GM18507 (cell line): ENCODE measurements at places on chromosomes 13 and 19.

- no peak for DNase-seq
Observed at GRCh38 chr13:49693191-49693733, 2.0 kb upstream of the EBPL start.

- no peak for DNase-seq
Observed at GRCh38 chr13:109288151-109288709, 498.2 kb downstream of the IRS2 start.

GRCh38 chr19:42250183-42250665 is 4.7 kb downstream of the ERF start:
- DNase-seq: no peak

GRCh38 chr13:43728421-43728820 is 58.4 kb downstream of the ENOX1 start:
- DNase-seq: no peak

GRCh38 chr13:51158365-51158764 is 47.3 kb upstream of the C13orf42 start:
- no peak for DNase-seq

- DNase-seq: no peak
Observed at GRCh38 chr13:33191425-33192210, 93.9 kb downstream of the STARD13 start.

- no peak for DNase-seq
Observed at GRCh38 chr13:78608688-78609463, 5.5 kb upstream of the POU4F1 start.

- peak; percentile 90 for DNase-seq
Observed at GRCh38 chr19:13774217-13775191, at the start of gene C19orf53. Gene C19orf53, plus strand, starts transcription at chr19:13774456. Its CDS starts 22 bp downstream, at chr19:13774478.

DNA sequence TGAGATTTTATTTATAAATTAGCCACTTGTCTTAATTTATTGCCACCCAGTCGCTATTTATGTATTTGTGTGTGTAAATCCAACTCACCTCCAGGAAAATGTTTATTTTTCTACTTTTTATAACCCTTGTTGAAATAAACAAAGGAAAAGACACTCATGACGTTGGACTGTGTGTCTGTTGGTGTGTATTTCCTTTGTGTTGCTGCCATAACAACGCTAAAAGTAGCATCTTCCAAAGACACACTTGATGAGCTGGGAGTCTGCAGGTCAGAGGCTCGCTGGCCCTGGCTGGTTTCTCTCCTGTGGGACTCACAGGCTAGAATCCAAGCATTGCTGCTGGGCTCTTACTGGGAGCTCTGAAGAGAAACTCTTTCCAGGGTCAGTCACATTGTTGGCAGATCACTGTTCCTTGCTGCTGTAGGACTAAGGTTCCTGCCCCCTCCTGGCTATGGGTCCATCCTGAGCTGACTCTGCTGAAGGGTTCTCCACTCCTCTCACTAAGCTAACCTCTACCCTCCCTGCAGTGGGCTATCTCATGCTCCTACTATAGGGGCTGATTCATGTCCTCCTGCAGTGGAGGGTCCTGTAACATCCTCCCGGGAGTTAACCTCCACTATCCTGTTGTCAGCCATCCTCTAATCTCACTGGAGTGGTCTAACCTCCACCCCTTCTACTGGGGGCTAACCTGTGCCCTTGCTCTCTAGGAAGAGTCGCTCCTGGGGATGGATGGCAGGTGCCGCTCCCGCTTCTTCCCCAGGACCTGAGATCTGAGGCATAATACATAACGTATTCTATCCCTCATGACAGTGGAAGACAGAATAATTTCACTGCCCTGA is 2.1 kb downstream of the IFNL2 start:
- DNase-seq: no peak

DNA sequence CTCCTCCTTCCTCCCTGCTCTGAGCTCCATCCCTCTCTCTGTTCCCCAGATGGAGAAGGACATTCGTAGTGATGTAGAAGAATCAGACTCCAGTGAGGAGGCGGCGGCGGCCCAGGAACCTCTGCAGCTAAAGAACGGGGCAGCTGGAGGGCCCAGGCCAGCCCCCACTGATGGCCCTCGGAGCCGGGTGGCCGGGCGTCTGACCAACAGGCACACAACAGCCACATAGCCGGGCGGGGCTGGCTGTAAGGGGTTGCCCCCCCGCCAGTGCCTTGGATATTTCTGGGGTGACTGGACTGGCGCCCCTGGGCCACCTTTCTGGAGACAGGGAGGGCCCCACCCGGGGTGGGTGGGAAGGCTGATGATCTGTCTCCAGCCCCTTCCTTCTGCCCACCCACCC is 46.3 kb downstream of the CD320 start:
- DNase-seq: no peak

- no peak for DNase-seq
Observed at GRCh38 chr13:65964672-65965071, 1265.5 kb downstream of the PCDH9 start.

- no peak for DNase-seq
Observed at GRCh38 chr19:33486936-33487811, 34.4 kb downstream of the PEPD start.

DNA sequence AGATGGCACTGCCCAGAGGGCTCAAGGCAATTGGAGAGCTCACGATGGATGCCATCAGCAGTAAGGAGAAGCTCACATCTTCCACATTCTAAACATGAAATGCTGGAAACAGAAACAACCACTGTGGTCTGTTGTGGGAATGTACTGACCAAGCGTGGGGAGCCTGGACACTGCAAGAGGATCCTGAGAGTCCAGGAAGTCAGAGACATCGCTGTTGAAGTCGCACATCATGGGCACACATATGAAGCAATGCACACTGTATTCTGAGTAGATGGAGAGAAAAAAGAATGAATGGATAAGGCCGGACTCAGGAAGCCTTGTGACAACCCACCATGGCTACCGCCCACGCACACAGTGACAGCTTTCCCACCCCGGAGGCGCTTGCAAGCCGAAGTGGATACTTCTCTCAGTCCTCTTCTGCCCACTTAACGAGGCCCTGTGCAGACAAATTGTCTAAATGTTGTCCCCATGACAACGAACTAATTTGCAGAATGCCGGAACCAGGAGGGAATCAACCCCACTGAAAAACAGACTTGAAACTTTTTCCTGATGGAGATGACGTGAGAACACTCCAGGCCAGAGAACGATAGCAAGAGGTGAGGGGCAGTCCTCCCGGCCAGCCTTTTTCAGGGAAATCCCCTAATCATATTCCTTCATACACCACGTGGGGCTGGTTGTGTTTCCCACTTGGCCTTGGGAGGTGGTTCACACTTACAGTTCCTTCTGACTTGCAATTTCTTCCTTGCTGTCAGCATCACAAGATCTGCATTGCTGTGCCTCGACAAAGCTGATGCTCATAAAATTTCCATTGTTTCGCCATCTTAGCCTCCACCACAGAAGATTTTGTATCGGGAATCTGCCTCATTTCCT is 109.6 kb upstream of the SERP2 start:
- no peak for DNase-seq
